ENCODE measurements at places on chromosomes 2 and 18. TPM values are rescaled to one million over a fixed set of nuclear protein-coding genes. Genes with fewer than 3 reads are reported as not detected.

DNA sequence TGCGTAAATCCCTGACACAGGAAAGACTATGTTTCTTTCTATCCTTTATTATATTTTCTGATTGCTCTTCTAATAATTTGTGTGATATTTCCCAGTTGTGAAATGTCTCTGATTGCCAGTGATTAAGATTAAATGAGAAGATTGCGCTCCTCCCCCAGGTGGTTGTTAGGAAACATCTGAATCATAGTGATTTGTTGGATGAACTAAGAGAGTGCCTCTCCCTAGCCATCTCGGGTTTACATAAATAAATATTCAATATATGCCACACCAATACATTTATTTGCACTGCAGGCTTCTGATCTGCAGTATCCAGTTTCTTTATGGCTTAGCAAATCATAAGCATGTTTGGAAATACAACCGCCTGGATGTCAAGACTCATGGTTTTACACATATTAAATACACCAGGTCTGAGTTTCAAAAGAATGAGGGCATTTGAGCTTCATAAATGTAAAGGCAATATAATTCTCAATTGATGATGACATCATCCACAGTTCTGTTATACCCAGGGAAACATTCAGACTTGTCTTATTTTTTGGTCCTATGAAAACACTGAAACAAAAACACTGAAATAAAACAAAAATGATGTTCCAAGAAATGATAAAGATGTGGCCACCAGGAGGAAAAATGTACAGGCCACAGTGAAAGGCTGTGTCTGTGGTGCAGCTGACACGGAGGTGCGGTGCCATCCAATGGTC lies 826.7 kb upstream of the ACVR2A start:
- DNase-seq = no peak

GRCh38 chr18:3392467-3392855 lies 57.5 kb upstream of the TGIF1 start:
- DNase-seq = no peak

The PPP1R1C gene
- 2.6 TPM for polyA plus RNA-seq

The PCARE gene
- polyA plus RNA-seq = 0.46 TPM

DNA sequence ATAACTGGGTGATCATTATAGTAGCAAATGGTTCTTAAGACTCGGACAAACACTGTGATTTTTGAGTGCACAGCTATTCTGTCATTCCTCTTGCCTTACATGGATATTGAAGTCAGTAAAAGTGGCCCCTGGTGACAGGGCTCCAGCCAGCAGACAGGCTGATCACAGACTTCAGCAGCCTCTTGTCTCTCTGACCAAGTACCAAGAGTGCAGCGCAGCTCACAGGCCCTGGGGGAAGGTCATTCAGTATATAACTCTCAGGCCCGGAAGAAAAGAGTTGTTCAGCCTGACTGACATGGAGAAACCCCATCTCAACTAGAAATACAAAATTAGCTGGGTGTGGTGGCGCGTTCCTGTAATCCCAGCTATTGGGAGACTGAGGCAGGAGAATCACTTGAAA lies 202.6 kb downstream of the HRH4 start:
- DNase-seq = no peak

The FAM237A gene
- not detected for polyA plus RNA-seq

DNA sequence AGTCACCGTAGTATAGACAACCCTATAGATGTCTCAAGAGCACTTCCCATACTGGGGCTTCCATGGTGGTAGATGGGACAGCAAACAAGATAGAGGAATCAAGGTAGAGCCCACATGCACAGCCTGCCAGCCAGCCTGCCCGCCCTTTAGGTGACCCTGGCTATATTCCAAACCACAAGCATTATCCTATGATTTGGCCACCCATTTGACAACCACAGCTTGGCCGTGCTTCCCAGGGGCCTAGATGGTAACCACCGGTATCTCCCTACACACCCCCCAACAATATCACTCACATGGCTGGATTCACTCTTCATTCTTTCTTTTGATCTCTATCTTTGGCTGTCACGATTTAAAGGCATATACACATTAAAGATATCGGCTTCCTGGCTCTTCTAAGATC lies 85.3 kb downstream of the CDK15 start:
- no peak for DNase-seq

DNA sequence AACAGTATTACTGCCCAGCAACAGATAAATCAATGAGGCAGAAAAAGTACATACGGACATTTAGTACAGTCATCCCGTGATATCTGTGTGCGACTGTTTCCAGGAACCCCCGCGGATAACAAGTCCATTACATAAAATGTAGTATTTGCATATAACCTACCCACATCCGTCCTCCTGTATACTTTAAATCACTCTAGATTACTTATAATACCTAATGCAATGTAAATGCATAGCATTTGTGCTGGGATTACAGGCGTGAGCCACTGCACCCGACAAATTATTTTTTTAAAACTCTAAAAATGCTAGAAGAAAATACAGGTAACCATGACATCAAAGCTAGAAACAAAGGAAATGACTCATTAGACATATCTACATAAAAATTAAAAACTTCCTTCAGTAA lies 91.6 kb downstream of the FAM161A start:
- DNase-seq = no peak

DNA sequence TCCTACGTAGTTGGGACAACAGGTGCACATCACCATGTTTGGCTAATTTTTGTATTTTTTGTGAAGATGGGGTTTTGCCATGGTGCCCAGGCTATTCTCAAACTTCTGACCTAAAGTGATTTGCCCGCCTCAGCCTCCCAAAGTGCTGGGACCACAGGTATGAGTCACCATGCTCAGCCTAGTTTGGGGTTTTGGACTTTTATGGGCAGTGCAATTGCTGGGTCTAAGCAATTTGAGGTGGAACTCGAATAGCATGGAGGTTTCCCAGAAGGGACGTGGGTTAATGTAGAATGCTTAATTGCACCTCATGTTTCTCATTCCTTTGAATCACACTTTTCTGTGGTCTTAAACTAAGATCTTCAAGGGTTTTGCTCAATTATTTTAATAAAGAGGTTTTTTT lies 102.3 kb upstream of the EPHA4 start:
- DNase-seq = no peak

The ZNF385B gene
- polyA plus RNA-seq = 12.1 TPM

The ANKRD29 gene
- polyA plus RNA-seq = 0.96 TPM

- no peak for DNase-seq
Measured at GRCh38 chr2:122029456-122029855, 274.0 kb downstream of the TSN start.

GRCh38 chr18:61340148-61340547 lies 6.9 kb downstream of the CDH20 start:
- no peak for DNase-seq

The CROCC2 gene
- polyA plus RNA-seq = 0.07 TPM

The COL6A3 gene
- 184 TPM for polyA plus RNA-seq

GRCh38 chr2:233410196-233410760 lies 56.0 kb downstream of the DGKD start:
- DNase-seq = no peak

DNA sequence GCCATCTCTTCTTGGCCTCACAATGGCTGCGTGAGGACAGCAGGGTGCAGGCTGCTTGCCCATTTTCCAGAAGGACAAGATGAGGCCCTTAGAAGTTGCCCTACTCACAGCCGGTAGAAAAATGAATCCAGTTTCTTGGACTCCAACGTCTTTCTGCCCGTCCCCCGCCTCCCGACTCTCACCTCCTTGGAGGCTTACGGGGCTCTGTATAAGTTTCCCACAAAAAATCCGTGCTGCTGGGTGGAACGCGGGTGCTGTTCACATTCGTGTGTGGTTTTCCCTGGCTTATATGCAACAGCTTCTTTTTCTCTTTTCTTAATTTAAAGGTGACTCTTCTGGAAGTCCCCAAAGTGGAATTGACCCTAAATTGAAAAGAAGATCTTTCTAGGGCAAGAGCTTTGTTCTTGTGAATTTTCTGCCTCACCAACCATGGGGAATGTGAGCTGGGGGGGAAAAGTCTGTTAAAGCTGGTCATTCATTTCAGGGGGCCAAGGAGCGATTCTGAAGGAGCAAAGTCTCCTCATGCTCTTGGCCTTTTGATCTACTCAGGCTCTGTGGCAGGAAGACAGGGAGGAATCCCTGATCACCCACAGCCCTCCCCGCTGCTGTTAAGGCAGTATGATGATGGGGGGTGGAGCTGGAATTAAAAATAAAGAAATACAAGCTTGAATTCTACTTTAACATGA lies 51.3 kb downstream of the DDX1 start:
- DNase-seq = peak; percentile 77

The MSTN gene
- 2.7 TPM for polyA plus RNA-seq

The SERPINB10 gene
- polyA plus RNA-seq = 0.04 TPM

The ANKRD30B gene
- polyA plus RNA-seq = 0.07 TPM

DNA sequence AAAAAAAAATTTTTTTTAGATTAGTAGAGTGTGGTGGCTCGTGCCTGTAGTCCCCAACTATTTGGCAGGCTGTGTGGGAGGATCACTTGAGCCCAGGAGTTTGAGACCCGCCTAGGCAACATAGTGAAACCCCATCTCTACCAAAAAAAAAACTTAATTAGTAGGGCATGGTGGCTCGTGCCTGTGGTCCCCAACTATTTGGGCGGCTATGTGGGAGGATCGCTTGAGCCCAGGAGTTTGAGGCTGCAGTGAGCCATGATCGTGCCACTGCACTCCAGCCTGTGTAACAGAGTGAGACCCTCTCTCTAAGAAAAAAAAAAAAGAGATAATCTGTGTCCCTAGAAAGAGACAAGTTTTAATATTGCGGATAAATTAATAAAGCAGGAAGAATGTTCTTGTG lies 8.8 kb downstream of the GPR55 start:
- no peak for DNase-seq

DNA sequence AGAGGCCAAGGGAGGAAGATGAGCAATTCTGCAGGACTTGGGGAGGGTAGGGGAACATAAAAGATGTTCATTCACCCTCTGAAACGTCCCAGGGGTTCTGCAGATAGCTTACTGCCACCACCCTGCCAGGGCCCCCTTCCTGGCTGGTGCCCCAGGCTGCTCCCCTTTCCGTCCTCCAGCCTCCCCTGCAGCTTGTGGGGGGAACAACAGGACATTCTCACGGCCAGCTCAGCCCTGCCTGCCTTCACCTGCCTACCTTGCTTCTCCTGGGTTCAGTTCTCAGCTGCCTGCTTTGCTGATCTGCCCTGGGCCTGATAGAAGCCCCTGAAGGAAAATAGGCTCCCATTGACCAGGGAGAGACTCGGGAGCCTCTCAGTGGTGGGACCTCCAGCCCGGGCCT lies 251.1 kb downstream of the CELF4 start:
- no peak for DNase-seq

The ASB18 gene
- 0.07 TPM for polyA plus RNA-seq

- DNase-seq = no peak
Measured at GRCh38 chr18:63553081-63553480, 10.9 kb downstream of the SERPINB12 start.

- DNase-seq = no peak
Measured at GRCh38 chr2:196266855-196267254, 95.5 kb upstream of the STK17B start.

GRCh38 chr2:17757321-17757720 lies 3.4 kb downstream of the GEN1 start:
- no peak for DNase-seq

The GAL3ST2 gene
- 0.43 TPM for polyA plus RNA-seq

DNA sequence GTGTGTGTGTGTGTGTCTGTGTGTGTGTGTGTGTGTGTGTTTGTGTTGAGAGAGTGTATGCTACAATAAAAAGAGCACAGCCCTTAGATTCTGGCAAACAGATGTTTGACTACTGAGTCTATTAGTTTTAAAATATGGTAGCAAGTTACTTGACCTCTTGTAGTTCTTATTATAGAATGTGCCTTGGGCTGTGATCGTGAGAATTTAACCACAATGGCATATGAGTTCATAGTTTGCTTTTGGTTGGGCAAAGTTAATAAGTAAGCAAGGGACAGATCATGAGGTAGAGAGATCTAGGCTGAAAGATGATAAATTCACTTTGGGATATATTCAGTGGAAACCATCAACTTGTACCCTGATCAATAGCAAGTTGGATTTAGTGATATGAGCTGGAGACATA lies 334.3 kb upstream of the VWC2L start:
- no peak for DNase-seq

- DNase-seq = no peak
Measured at GRCh38 chr2:205020673-205021072, 475.4 kb downstream of the PARD3B start.

DNA sequence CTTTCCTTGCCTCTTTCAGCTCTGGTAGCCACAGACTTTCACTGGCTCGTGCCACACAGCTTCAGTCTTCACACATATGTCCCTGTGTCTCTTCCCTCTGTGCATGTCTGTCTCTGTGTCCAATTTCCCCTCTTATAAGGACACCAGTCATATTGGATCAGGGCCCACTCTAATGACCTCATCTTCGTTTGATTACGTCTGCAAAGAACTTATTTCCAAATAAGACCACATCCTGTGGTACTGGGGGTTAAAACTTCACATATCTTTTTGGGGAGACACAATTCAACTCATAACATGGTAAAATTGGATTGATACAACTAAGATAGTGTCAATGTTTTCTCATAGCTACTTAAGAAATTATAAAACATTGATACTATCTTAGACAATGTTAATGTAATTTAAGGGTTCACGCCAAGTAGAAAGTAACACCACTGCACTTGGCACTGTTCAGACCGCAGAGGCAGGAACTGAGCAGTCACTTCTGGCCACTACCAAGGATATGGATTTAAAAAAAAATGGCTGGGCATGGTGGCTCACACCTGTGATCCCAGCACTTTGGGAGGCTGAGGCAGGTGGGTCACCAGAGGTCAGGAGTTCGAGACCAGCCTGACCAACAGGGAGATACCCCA lies 119.6 kb upstream of the EPAS1 start:
- DNase-seq = no peak

- DNase-seq = no peak
Measured at GRCh38 chr18:74942319-74942910, 266.5 kb downstream of the PTGR3 start.

- DNase-seq = no peak
Measured at GRCh38 chr2:171318463-171318934, 115.3 kb downstream of the METTL8 start.

- no peak for DNase-seq
Measured at GRCh38 chr2:198452327-198452726, 647.9 kb downstream of the PLCL1 start.

The NOL4 gene
- polyA plus RNA-seq = 2.2 TPM

- DNase-seq = no peak
Measured at GRCh38 chr2:154173919-154174318, 302.2 kb downstream of the GALNT13 start.

GRCh38 chr2:219430633-219431615 lies 3.7 kb upstream of the SPEG start:
- DNase-seq = no peak

DNA sequence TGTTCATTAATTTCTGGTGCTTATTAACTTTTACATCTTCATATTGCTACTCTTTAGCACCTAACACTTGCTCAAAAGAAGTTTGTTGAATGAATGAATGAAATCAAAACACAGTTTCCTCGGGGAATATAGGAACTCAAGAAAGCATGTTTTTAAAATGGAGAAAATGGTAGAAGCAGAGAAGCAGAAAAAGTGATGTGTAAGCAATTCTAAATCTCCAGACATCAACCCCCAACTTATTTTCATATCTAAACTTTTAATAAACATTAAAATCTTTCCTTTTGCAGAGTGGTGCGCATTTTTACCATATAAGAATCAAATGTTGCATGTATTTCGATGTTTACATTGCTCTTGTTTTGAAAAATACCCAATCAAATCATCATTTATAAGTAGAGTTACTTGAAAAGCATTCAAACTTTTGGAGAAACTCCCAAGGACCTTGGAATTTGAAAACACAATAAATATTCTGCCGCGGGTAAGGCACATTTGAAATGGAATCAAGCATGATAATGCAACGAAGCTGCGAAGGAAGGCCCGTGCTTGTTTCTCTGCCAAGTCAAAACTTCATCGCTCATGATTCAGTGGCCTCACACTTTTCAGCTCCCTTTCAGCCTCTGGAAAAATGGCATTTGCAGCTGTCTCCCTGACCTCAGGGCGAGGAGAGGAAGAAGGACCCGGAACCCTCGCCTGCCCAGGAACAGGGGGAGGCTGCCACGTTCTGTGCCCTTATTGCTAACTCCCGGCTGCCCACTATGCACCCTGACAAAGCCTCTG lies 26.7 kb upstream of the SMIM21 start:
- DNase-seq = no peak
